ENCODE measurements at places on chromosomes 12 and 14.

DNA sequence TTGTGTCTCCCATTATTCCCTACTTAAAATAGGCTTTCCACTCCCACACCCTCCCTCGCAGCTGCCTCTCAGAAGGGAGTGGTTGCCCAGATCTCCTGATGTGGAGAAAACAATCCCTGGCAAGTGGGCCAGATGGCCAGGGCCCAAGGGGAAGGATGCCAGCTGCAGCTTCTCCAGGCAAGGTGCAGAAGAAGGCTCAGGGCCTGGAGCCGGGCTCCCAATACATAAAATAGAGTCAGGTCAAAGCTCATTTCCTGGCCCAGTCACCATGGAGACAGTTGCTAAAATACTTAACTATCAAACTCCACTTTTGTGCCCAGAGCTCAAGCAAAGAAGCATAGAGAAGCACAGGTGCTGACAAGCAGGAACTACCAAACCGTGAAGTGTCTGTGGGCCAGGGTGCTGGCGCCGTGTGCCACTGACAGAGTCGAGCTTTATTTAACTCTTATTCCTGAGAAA lies 45.7 kb upstream of the ITPR2 start:
- no peak overlapping the region for H3K4me3 ChIP-seq
- no peaks in the 10 kb centered on the region for H3K36me3 ChIP-seq
- DNase-seq = no peak
- H3K4me1 ChIP-seq = no peaks in the 10 kb centered on the region
- no peak overlapping the region for H3K27ac ChIP-seq

DNA sequence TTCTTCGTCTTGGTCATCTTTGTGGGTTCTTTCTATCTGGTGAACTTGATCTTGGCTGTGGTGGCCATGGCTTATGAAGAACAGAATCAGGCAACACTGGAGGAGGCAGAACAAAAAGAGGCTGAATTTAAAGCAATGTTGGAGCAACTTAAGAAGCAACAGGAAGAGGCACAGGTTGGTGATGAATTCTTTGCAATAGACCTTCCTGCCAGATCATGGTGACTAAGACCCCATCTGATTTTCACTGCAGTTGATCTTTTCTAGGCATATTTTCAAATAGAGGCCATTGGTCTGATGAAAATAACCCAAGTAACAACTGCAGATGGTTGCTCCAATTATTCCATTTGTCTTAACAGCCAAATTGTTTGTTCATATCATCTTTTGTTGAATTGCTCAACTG lies 114.4 kb downstream of the SCN8A start:
- DNase-seq = no peak
- no peaks in the 10 kb centered on the region for H3K4me1 ChIP-seq
- no peak overlapping the region for H3K27ac ChIP-seq
- H3K36me3 ChIP-seq = no peaks in the 10 kb centered on the region
- no peaks in the 10 kb centered on the region for H3K27me3 ChIP-seq

DNA sequence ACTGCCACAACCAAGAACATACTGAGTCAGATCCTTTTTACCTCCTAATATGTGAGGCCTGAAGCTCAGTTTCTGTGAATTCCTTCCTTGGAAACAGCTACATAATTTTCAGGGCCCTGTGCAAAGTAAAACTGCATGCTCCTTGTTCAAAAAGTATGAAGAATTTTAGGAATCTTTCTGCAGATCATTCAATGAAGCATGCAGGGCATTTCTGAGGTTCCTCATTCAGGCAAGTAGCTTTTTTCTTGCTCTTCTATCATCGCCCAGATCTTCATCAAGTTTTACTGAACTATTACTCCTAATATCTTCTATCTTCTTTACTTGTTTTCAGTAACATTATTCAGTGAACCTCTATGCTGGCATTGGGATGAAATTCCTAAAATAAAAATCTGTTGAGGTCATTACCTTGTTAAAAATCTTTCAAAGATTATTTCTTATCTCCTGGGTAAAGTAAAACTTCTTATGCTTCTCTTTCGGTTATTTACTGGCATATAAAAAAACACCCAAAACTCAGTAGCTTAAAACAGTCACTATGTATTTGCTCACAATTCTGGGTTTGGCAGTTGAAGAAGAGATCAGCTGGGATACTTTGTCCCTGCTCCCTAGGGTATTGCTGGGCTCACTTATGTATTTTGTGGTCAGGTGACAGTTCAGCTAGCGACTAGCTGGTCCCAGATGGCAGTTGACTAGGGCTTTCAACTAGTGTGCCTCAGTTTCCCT lies 42.6 kb upstream of the KRR1 start:
- H3K36me3 ChIP-seq = no peaks in the 10 kb centered on the region
- DNase-seq = peak; percentile 66
- peak overlapping the region; percentile 59 for H3K27ac ChIP-seq
- H3K27me3 ChIP-seq = no peaks in the 10 kb centered on the region
- H3K4me1 ChIP-seq = no peaks in the 10 kb centered on the region

GRCh38 chr14:21528381-21529348 lies 2.5 kb upstream of the SALL2 start:
- H3K27me3 ChIP-seq = no peaks in the 10 kb centered on the region
- no peak overlapping the region for H3K4me3 ChIP-seq
- DNase-seq = no peak

GRCh38 chr12:33628087-33628486 lies 188.5 kb upstream of the SYT10 start:
- no peaks in the 10 kb centered on the region for H3K36me3 ChIP-seq
- no peak overlapping the region for H3K4me3 ChIP-seq
- no peak overlapping the region for H3K27ac ChIP-seq
- H3K27me3 ChIP-seq = no peaks in the 10 kb centered on the region
- DNase-seq = no peak

GRCh38 chr12:1740161-1740948 lies 49.5 kb downstream of the ADIPOR2 start:
- H3K36me3 ChIP-seq = no peaks in the 10 kb centered on the region
- H3K27ac ChIP-seq = no peak overlapping the region
- no peaks in the 10 kb centered on the region for H3K27me3 ChIP-seq
- H3K4me1 ChIP-seq = peaks cover 8% of the 10 kb centered on the region
- peak; percentile 51 for DNase-seq

GRCh38 chr12:123488539-123489230 lies 30.7 kb downstream of the SNRNP35 start:
- no peak overlapping the region for H3K27ac ChIP-seq
- no peak for DNase-seq
- peaks cover 6% of the 10 kb centered on the region for H3K36me3 ChIP-seq
- H3K4me3 ChIP-seq = no peak overlapping the region

- no peak overlapping the region for H3K27ac ChIP-seq
- no peak for DNase-seq
- H3K4me1 ChIP-seq = no peaks in the 10 kb centered on the region
- no peaks in the 10 kb centered on the region for H3K27me3 ChIP-seq
Observed at GRCh38 chr12:60165781-60166180, 570.0 kb downstream of the SLC16A7 start.

DNA sequence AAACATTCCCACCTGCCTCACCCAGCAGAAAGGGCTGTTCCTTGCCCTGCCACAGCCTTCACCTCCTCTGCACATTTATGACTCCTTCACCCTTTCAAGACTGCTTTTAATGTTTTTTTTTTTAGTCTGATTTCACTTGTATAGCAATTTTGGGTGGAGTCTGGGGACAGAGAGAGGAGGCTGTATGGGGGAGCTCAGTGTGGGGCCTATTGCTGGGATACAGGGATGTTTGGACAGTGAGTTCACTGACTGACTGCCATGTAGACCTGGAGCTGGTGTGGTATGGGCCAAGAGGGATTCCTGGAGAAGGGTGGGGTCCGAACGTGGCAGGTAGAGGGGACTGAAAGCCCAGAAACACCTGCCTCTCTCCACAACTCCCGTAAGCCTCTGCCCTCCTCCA lies 1.9 kb upstream of the KRT85 start:
- H3K4me3 ChIP-seq = no peak overlapping the region
- no peaks in the 10 kb centered on the region for H3K4me1 ChIP-seq

GRCh38 chr14:50260511-50260910 lies 29.1 kb upstream of the SOS2 start:
- no peak overlapping the region for H3K27ac ChIP-seq
- H3K36me3 ChIP-seq = peaks cover 3% of the 10 kb centered on the region
- H3K4me3 ChIP-seq = no peak overlapping the region
- DNase-seq = peak; percentile 27

DNA sequence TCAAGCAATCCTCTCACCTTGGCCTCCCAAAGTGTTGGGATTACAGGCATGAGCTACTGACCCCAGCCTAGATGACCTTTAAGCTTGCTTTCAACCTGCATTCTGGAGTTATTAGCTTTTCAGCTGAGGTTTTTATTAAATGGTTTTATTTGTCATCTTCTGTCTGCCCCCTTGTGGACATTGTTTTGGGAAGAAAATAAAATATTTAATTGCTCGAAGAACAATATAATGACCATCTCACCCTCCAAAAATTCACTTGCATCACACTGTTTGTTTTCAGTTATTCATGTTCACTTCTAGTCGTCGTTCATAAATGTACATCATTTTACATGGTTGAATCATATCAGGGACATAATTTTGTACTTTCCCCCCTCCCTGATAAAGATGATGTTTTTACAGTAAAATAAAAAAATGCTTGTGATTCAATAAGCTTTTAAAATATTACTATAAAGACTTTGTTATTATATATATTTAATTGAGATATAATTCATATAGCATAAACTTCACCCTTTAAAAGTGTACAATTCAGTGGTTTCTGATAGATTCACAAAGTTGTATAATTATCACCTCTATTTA lies 10.1 kb upstream of the SPATS2 start:
- no peaks in the 10 kb centered on the region for H3K4me1 ChIP-seq
- H3K4me3 ChIP-seq = no peak overlapping the region
- H3K27ac ChIP-seq = no peak overlapping the region
- no peaks in the 10 kb centered on the region for H3K36me3 ChIP-seq

- H3K4me1 ChIP-seq = no peaks in the 10 kb centered on the region
- no peak overlapping the region for H3K4me3 ChIP-seq
- no peak for DNase-seq
- H3K27me3 ChIP-seq = no peaks in the 10 kb centered on the region
Observed at GRCh38 chr14:93527203-93527607, 96.5 kb downstream of the UNC79 start.

DNA sequence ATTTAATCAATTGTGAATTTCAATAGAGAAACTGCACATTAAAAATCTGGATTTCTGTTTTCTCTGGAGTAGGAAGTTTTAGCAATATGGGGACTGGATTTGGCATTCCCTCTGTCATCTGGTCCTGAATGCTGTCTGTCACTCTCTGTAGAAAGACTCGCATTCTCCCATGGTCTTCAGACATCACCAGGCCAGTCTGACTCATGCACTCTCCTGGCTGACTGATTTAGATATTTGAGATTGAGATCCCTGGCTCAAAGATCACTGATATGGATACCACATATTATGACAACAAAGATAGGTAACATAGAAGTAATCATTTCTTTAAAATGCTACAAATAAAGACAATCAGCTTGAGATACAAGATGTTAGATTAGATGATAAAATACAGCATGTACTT lies 524.5 kb downstream of the GALC start:
- no peaks in the 10 kb centered on the region for H3K4me1 ChIP-seq
- no peaks in the 10 kb centered on the region for H3K27me3 ChIP-seq
- no peak overlapping the region for H3K4me3 ChIP-seq
- peak; percentile 58 for DNase-seq
- no peaks in the 10 kb centered on the region for H3K36me3 ChIP-seq
- no peak overlapping the region for H3K27ac ChIP-seq

GRCh38 chr12:20132818-20133217 lies 235.5 kb upstream of the PDE3A start:
- no peak overlapping the region for H3K27ac ChIP-seq
- no peak for DNase-seq
- H3K27me3 ChIP-seq = no peaks in the 10 kb centered on the region
- H3K4me3 ChIP-seq = no peak overlapping the region

- H3K27me3 ChIP-seq = no peaks in the 10 kb centered on the region
- no peaks in the 10 kb centered on the region for H3K4me1 ChIP-seq
- H3K27ac ChIP-seq = no peak overlapping the region
- no peaks in the 10 kb centered on the region for H3K36me3 ChIP-seq
- peak; percentile 18 for DNase-seq
Observed at GRCh38 chr12:23729359-23729758, 220.1 kb downstream of the SOX5 start.

GRCh38 chr12:128914908-128915563 lies 61.8 kb downstream of the GLT1D1 start:
- H3K27me3 ChIP-seq = no peaks in the 10 kb centered on the region
- no peak for DNase-seq
- H3K4me1 ChIP-seq = no peaks in the 10 kb centered on the region
- no peak overlapping the region for H3K27ac ChIP-seq
- no peaks in the 10 kb centered on the region for H3K36me3 ChIP-seq

DNA sequence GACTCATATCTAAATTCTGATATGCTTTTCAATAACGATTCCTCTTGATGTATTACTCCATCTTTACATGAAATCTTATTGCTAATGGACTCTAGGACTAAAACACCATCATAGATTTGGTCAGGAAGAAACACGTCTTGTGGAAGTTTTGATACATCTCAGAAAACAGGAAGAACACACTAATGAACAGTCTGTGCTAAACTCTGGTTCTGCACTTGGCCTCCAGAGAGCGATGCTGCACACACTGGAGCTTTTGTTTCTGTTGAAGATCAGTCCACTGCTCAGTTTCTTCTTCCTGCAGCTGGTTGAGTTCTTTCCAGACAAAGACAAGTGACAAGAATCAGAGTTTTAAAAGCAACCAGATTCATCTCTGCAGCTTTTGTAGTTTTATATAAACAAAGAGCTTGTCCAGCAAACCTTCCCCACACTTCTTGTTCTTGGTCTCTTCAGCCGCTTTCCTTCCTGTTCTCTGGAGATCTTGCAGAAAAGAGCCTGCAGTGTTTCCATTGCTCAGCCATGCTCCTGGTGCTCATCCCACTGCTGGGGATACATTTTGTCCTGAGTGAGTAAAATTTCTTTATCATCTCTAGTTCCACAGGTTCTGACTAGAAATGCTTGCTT lies 229.1 kb upstream of the OR4E1 start:
- no peaks in the 10 kb centered on the region for H3K27me3 ChIP-seq
- H3K4me1 ChIP-seq = no peaks in the 10 kb centered on the region
- H3K4me3 ChIP-seq = no peak overlapping the region
- no peak overlapping the region for H3K27ac ChIP-seq
- no peaks in the 10 kb centered on the region for H3K36me3 ChIP-seq
- DNase-seq = peak; percentile 5
